ENCODE measurements at places on chromosomes 2 and 18.

- peak; percentile 35 for DNase-seq
Observed at GRCh38 chr2:239791526-239792404, 233.4 kb downstream of the NDUFA10 start.

GRCh38 chr2:30781451-30781850 lies 25.8 kb downstream of the CAPN13 start:
- no peak for DNase-seq

GRCh38 chr2:136128366-136128765 lies 10.4 kb upstream of the CXCR4 start:
- DNase-seq = no peak

DNA sequence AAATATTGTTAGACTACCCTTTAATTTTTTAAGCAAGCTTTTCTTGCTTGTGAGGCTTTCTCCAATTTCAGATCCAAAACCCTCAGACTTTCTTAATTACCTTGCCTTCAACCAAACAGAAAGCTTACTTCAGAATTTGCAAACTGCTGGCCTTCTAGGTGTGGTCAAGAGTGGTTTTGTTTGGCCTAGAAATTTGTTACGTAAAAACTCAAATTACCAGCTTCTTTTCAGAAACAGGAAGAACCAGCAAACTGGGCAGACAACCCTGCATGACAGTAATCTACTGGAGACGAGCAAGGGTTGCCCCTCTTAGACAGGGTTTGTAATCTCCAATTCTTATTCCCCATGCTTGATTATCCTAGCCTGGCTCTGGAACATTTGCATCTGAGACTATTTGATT lies 27.1 kb downstream of the SRBD1 start:
- no peak for DNase-seq

GRCh38 chr2:218082586-218083351 lies 13.7 kb downstream of the RUFY4 start:
- no peak for DNase-seq
